GF-D8 (cell line): ENCODE measurements at places on chromosomes 2 and 18.
A peak's percentile ranks its signal among the peaks of the same experiment; 100 is the strongest.

DNA sequence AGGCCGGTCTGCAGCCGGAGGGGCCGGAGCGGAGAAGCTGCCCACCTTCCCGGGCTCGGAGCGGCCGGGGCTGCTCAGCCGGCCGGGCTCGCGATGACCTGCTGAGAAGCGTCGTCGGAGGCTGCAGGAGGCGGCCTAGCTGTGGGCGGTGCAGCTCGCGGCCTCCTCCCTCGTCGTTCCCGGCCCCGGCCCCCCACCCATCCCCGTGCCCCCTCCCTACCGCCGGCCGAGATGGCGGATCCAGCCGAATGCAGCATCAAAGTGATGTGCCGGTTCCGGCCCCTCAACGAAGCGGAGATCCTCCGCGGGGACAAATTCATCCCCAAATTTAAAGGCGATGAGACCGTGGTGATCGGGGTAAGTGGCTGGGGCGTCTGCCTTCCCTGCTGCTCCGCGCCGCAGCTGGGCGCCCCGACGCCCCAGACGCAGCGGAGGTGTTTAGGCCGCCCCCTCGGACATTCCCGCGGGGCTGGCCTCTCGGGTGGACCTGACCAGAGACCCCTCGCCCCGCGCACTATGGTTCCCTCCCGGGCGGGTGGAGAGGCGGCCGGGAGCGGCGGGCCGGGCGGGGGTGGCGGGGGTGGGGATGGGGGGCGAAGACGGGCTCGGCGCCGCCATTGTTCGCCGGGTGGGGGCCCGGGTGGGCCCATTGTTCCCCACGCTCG is 492 bp downstream of the KIF5C start:
- no peak for DNase-seq

- peak; percentile 23 for DNase-seq
Measured at GRCh38 chr2:63983986-63984605, 35.1 kb downstream of the VPS54 start.

DNA sequence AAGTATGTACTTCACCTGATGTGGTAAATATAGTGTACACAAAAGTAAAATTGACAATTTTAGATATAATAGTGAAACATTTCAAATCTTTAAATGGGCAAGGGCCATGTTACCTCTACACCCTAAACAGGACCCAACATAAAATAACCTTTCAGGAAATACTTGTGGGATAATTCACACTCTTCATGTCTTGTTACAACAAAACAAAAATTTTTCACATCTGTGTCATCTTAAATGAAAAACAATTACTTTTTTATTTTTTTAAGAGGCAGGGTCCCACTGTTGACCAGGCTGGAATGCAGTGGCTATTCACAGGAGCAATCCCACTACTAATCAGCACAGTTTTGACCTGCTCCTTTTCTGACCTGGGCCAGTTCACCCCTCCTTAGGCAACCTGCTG is 42.1 kb downstream of the SRBD1 start:
- DNase-seq: no peak

GRCh38 chr2:86584151-86584913 is 21.1 kb upstream of the CHMP3 start:
- peak; percentile 33 for DNase-seq

- no peak for DNase-seq
Measured at GRCh38 chr18:78727877-78728783, 251.5 kb upstream of the SALL3 start.

DNA sequence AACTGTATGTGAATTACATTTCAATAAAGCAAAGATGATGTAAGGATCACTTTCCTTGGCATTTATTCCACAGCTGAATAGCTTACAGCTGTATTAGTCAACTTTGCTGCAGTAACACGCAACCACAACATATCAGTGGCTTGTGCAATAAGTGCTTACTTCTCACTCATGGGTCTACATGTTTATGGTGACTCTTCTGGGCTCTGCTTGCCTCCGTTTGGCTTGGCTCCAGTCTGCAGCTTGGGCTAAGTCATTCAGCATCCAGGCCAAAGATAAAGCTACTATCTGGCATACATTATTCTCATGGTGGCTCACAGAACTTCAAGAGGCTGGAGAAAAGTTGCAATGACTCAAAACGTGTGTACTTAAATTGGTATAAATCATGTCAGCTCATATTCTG is 355.0 kb downstream of the RNF144A start:
- DNase-seq: no peak

- DNase-seq: no peak
Measured at GRCh38 chr2:18704276-18704675, 114.9 kb upstream of the NT5C1B start.

- DNase-seq: no peak
Measured at GRCh38 chr2:26507088-26507487, 29.2 kb upstream of the OTOF start.
